ENCODE measurements at places on chromosomes 12 and 14.

GRCh38 chr14:20482382-20482781 is 13.2 kb downstream of the PNP start:
- no peak for DNase-seq

GRCh38 chr14:95265106-95266094 is 54.3 kb downstream of the CLMN start:
- no peak for DNase-seq

DNA sequence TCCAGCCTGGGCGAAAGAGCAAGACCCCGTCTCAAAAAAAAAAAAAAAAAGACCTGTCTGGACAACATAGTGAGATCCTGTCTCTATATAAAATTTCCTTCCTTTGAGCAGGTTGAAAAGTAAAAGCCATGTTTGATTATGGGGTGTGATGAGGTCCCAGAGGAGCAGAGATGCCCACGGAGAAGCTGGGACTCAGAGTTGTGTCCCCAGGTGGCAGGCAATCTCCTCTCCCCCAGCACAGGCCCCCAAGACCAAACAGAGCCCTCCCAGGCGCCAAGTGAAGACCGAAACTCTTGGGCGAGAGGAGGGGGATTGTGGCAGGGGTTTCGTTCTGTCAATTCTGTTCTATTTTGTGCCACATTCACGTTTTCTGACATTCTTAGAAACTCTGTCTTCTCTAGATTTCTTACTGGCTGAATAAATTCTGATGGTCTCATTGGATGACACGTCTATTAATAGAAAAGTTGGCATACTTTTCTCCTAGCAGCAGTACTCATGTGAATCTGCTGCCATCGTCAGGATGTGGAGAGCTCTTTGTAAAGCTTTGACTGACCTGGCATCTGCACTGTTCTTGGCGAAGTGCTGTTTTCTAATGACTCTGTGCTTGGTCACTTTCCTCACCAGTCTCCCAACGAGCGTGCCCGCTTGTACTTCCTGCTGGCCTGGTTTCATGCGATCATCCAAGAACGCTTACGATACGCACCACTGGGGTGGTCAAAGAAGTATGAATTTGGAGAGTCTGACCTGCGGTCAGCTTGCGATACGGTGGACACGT is 43.4 kb downstream of the HSP90AA1 start:
- peak; percentile 65 for DNase-seq

DNA sequence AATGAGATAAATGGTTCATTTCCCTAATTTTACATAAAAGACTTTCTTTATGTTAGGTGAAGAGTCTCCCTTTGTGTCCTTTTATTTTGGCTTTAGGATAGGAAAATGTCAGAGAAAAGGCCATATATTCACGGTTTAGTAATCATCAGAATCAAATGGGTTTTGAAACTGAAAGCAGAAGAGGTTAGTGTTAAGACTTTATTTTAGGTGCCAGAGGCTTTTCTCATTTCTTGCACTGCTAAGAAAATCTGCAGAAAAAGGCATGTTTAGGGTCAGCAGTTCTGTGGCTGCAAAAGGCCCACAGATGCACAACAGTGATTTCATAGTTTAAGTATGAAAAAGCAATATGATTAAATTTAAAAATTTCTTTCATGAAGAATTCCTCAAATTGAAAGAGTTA is 80.4 kb upstream of the SINHCAF start:
- DNase-seq = no peak

GRCh38 chr12:54932691-54933090 is 51.9 kb downstream of the TESPA1 start:
- no peak for DNase-seq

DNA sequence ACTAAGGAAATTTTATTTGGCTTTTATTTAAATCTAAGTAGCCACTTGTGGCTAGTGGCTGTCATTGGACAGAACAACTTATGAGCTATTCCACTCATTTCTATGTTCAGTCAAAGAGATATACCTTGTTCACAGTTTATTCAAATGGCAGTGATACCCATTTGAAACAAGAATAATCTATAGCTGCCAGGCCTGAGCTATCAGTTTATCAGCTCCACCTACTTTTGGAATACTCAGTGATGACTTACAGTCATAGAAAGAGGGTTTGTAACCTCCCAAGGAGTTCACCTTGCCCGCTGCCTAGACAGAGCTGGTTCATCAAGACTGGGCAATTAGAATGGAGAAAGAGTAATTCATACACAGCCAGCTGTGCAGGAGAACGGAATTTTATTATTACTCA is 4.5 kb upstream of the ABHD4 start:
- DNase-seq = no peak

DNA sequence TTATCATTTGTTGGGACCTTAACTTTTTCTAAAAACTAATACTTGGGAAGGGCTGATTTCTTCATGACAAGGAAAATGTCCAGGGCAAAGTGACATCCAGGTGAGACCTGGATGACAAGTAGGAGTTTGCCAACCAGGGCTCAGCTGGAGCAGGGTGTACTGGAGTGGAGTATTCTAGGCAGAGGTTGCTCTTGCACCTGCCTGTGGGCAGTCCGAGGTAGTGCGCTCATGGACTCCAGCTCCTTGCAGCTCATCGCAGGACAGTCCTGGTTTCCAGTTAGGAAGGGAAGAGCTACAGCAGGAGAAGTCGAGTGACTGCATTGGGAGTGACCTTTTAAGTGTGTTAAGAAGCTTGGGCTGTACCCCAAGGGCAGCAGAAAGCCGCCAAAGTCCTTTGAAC is 175.9 kb downstream of the PELI2 start:
- no peak for DNase-seq

- DNase-seq = no peak
Observed at GRCh38 chr14:95502381-95502950, 14.0 kb downstream of the SYNE3 start.

GRCh38 chr12:15662983-15663659 is 126.1 kb downstream of the EPS8 start:
- DNase-seq = no peak

DNA sequence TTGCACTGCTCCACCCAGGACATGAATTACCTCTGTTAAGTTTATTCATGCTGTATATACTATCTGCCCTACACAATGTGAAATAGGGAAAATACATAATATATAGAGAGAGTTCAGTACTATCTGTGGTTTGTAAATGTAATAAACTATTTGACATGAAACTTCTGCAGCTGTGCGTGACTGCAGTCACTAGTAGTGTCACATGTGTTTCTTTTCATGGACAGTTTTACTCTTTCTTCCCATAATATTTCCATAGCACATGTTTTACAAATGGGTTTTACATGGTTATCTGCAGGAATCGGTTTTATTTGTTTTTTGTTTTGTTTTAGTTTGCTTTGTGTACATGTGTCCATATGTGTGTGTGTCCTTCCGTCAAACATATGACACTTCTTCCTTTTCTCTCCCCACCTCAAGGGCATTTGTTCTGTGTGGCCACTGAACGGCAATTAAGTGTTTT is 1644.1 kb upstream of the FLRT2 start:
- no peak for DNase-seq

DNA sequence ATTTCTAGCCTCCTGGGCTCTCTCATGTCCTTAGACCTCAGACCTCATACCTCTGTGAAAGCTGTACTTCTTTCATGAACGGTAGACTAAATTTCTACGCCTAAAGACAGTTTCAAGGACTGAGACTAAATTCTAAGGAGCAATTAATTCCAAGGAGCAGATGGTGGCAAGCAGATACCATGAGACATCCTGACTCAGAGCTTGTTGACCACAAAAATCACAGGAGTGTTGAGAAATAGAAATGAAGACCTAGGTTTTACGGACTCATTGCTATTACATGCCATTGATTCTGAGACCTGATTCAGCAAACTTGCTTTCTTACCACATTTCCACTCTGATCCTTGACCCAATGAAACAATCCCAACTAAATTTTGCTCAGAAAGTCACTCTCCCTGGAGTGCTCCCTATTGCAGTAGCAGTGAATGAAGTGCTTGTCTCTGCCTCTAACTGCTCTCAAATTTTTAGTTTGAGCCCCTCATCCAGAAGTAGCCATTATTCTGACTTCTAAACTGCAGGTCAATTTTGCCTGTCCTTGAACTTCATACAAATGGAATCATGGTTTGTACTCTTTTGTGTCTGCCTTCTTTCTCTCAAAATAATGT is 52.0 kb downstream of the PEX5 start:
- no peak for DNase-seq

DNA sequence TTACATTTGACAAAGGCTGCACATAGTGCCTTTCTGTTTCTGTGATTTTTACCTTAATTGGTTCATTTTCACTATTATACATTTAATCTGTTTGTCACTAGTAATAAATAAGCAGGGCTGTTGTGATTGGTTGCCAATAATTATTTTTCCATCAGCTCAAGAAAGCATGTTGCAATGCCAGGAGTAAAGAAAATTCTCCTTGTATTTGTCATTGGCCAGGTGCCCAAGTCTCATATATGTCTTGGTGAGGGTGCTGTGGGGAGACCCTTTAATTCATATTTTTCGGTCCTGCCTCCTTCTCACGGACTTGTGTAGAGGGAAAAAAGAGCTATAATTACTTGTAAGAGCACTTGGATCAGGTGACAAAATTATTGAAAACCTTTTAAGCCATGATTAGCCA is 108.0 kb downstream of the KITLG start:
- no peak for DNase-seq

- DNase-seq = no peak
Observed at GRCh38 chr12:29858270-29858786, 74.6 kb upstream of the TMTC1 start.

- DNase-seq = no peak
Observed at GRCh38 chr12:56288705-56289387, 11.3 kb downstream of the CS start.

DNA sequence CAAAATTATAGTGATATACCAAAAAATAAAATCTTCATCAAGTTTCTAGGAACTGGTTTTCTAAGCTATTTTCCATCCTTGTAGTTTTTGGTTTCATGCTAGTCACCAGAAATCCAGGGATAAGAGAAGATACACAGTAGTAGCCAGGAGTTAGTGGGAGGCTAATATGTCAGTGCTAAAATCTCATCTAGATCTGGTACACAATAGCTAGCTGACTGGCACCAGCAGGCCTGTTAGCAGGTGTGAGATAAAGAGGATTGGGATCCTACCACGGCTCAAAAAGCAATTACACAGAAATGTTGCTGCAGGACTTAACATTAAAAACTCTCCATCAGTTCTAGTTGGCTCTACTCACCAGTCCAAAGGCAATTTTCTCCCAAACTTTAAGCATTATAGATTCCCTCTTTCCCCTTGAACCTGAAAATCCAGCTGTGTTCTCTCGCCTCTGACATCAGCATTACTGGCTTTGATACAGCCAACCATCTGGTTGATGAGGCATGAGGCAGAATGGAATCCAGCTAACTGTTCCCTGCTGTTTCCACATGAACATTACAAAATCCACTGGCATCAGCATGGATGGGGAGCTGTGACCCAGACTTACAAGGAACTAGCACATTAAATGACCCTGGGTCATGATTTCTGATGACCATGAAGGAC is 41.8 kb upstream of the CCDC196 start:
- DNase-seq = no peak

- peak; percentile 36 for DNase-seq
Observed at GRCh38 chr12:94644141-94644979, 6.0 kb downstream of the TMCC3 start.

GRCh38 chr14:99860219-99860618 is 67.0 kb downstream of the EML1 start:
- DNase-seq = no peak

DNA sequence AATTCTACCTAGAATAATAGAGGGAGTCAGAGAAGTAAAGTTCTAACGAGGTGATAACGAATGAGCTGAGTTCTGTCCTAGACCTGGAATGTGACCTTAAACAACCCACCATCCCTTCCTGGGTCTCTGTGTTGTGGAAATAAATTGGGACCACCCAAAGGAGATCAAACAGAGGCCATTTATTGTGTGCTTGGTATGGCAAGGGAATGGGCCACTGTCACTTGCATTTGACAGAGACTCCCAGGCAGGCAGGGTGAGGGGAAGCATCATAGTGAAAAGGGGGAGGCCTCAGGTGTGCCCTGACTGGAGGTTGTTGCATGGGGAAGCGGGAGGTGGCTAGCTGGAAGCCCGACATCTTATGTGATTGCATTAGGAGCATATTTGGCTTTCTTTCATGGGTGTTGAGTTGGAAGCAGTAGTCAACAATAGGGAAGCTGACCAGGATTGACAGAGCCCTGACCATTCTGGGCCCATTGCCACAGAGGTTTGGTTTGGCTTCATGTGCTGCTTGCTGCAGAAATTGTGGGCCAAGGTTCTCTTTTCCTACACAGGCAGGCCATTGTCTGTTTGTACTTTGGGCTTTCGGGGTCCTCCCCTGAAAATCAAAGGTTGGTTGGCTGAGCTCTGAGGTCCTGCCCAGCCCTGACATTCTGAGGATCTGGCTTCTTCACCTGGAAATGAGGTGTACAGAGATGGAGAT is 17.6 kb upstream of the FAM181A start:
- DNase-seq = no peak

- DNase-seq = peak; percentile 58
Observed at GRCh38 chr12:69254046-69254445, 14.7 kb downstream of the CPSF6 start.

GRCh38 chr12:45681465-45681864 is 48.0 kb upstream of the ARID2 start:
- no peak for DNase-seq

DNA sequence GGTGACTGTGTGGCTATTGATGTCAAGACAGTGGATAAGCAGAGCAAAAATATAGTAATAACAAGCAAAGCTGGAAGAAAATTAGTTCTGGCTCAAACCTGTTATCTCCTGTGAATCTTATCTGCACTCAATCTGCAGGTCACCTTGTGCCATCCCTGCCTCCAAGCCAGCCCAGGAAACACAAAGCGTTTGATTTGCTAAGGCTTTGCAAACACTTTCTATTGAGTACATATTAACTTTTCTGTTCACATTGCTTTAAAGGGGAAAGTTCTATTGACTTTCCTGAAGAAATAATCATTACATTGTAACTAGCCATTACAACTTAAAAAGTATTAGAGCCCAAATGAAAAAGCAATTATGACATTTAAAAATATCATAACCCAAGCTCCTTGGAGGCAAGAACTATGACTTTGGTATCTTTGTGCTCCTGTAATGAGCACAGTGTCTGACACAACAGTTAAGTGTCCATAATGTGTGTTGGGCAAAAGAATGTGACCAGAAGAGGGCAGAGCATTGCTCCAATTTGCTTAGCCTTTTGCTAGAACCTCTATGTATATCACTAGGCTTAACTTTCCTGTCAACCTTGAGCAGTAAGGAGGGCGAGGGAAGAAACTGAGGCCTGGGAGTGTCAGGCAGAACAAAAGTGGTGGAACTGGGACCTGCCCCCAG is 24.7 kb downstream of the SERPINA3 start:
- DNase-seq = no peak

Data from hippocampal formation (tissue), 2 donors.